ENCODE measurements at places on chromosomes 2 and 18.

DNA sequence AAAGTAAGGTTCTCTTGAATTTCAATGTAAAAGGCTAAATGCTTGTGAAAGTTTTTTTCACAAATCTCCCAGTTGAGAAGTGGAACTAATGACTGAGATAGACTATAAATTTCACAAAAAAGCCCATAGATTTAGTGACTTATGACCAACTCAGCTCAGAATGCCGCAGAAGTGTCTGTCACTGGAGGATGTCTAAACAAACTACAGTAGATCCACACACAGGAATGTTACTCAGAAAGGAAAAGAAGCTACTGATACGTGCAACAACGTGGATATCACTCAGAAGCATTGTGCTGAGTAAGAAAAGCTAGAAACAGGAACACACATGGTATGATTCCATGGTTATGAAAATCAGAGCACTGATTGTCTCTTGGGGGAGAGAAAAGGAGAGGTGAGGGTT, 151.9 kb downstream of the DOCK10 start:
- DNase-seq = peak; percentile 46

DNA sequence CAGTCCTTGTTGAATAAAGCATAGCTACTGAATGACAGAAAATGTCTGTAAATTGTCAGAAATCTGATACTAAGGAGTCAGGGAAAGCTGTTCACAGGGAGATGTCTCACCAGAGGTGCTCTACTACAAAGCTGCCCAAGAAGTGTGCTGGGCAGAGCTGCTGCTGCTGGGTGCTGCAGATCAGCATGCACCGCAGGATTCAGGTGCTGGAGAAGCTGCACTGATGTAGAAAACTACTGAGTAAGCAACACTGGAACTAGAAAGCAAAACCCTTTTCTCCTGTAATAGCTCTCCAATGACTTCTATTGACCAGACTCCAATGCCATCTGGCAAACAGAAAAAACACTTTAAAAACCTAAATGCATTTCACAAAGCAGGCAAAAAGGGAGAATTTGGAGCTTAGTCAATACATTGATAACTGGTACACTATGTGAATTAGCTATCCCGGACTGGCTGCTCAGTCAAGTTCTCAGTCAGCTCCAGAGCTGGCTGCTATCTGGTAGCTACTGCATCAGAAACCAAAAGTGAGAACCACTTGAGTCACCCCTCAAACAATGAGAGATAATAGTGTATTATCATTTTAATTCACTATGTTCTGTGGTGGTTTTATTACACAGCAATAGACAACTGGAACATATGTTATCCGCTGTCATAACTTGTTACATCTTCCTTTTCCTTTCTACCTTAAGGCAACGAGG, 493.1 kb downstream of the CPS1 start:
- no peak for DNase-seq

DNA sequence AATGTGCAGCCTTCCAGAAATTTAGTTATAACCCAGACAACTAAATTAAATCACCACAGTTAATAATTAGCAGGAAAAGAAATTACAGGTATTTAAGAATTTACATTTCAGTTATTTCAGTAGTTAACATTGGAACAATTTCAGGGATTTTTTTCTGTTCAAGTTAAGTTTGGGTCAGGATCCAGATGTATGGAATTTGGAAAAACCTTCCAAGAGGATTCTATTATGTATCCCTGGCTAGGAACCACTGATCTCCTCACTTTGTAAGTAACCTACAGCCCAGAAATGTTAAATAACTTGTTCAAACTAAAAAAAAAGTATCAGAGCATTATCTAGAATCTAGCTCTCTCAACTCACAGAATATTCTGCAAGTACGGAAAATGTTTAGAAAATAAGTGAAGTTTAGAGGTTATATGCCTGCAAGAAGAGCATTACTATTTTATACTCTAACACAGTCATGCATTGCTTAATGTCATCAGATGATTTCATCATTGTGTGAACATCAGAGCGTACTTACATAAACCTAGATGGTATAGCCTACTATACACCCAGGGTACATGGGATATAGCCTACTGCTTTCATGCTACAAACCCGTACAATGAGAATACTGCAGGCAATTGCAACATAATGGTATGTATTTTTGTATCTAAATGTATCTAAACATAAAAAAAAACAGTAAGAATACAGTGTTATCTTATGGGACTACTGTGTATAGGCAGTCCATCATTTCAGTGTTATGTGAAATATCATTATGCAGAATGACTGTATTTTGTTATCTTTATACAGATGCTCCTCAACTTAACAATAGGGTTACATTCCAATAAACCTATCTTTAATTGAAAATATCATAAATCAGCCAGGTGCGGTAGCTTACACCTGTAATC, 6.1 kb downstream of the NCKAP1 start:
- peak; percentile 42 for DNase-seq

- DNase-seq = no peak
Measured at GRCh38 chr2:55839182-55839819, 84.3 kb downstream of the EFEMP1 start.

GRCh38 chr2:172216477-172216876, 113.8 kb upstream of the DLX2 start:
- no peak for DNase-seq

DNA sequence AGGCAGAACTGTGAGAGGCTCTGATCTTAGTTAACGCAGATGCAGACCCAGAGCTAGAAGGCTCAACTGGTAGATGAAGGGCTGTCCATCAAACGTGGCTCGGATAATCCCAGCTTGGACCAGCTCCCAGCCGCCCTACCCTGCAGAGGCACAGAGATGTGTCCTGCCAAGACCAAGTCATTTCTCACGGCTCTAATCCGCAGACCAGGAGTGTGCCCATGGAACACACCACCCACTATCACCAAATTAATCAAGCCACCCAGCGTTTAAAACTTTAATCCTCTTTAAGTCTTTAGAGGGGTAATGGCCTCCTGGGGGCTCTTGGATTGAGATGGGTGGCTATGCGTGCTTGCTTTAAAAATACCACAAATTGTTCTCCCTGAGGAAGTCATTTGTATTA, 17.5 kb downstream of the LYPD1 start:
- DNase-seq = no peak

DNA sequence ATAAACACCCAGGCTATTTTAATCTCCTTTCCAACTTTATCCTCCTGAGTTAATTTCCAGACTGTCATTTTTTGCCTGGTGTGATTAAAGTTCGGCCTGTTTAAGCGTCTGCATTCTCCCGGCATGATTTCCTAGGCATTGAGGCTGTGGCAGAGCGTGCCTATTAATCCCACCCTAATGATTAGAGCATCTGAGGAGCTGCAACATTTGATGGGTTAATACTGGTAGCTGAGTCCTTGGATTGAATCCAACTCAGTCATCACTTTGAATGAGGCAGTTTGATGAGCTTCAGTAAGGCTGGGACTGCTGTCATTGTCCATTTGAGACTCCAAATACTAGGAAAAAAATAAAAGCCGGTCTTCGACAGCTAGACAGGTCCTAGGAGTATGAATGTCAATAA, 882.5 kb downstream of the SLC4A3 start:
- no peak for DNase-seq

DNA sequence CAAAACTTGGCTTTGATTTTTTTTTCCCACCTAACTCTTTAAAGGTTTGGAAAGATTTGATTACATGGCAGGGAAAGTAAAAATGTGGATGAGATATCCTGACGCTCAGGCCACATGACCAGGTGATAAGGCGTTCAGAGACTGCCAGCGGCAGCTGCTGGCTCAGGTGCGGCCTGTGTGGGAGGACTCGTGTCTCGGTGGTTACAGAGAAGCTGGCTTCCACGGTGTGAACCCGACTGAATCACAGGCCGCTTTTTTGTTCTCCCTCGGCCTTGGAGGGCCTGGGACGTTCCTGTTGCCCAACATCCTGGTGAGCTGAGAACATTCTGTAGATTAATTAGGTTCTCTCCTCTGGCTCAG, 124.2 kb upstream of the ZNF516 start:
- peak; percentile 43 for DNase-seq

DNA sequence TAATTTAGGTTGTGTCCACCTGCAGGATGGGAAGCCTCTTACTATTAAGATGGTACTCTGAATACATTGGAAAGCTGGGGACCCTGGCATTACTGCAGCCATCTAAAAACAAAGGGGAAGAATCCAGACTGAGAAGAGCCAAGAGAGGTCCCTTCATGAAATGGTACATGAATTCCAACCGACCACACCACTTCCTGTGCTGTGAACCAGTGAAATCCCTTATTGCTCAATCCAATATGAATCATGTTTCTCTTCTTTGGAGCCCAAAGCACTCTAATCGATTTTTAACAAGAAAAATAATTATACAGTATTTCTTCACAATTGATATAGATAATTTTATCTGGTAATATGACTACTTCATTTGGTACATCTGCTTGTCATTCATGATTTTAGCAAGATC, 479.7 kb upstream of the RAB6C start:
- DNase-seq = no peak

GRCh38 chr18:21496277-21496835, 104.1 kb downstream of the ESCO1 start:
- DNase-seq = no peak

DNA sequence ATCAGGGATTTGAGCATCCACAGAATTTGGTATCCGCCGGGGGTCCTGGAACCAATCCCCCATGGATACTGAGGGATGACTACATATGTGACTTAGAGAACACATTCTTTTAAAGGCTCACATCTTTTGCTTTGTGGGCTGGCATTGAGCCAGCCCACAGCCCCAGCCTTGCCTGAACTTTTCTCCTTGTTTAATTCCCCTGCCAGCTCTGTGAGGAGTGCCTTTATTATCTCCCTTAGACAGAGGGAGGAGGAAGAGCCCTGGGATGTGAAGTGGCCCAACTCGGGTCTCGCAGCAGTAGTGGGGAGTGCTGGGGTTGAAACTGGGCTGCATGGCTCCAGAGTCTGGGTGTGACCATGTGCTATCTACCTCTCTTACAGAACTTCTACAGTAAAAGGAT, 7.6 kb downstream of the TTC39C start:
- no peak for DNase-seq

GRCh38 chr2:218446547-218446946, 27.6 kb downstream of the VIL1 start:
- no peak for DNase-seq

- DNase-seq = peak; percentile 80
Measured at GRCh38 chr2:152411154-152411553, 76.2 kb downstream of the FMNL2 start.

- DNase-seq = no peak
Measured at GRCh38 chr18:31099450-31100230, 2.6 kb downstream of the DSC2 start.

DNA sequence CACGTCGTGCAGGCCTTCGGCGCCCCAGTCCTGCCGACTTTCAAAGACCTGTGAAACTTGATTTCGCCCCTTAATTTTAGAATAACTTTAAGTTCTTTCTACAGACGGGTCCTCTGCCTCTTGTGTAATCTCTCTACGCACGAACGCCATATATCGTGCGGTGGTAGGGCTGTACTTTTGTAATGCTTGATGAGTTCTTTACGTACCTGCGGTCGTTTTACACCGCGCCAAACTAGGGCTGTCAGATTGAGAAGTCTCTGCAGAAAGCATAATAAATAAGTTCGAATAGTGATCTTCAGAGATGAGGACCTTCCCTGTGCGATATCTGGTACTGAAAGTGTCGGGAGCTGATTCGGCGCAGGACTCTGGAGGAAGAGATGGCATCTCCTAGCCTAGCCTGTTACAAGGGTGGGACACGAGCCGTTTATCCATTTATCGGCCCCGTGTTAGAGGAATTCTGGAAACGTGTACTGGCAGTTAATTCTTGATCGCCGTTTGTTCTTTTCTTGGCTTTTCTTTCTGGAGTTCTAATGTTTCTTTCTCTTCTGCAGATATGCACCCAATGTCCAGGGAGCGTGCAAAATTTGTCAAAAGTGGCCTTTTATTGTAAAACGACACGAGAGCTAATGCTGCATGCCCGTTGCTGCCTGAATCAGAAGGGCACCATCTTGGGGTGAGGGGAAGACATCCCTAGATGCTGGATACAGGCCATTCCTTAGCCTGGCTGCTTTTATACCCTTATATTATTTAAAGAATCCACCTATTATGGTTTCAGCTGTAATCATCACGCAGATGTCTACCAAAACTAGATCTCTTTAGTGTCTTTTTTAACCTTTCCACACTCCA, 781 bp upstream of the SLC5A6 start:
- DNase-seq = peak; percentile 29

DNA sequence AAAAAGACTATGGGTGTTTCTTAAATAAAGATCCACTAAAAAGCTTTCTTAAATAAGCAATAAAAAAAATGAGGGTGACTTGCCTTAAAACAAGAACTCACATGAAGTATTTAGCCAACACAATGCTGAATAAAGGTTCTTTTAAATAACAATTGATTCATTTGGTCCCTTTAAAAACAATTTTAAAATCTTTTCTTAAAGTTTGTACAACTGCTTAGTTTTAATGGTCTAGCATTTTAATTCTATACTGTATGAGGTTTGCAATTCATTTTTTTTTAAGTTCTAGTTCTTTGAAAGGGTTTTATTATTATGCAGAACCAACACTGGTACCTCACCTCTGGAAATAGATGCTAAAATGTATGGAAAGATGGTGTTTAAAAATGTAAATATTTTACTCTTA, 1017.5 kb downstream of the LRP1B start:
- DNase-seq = no peak

DNA sequence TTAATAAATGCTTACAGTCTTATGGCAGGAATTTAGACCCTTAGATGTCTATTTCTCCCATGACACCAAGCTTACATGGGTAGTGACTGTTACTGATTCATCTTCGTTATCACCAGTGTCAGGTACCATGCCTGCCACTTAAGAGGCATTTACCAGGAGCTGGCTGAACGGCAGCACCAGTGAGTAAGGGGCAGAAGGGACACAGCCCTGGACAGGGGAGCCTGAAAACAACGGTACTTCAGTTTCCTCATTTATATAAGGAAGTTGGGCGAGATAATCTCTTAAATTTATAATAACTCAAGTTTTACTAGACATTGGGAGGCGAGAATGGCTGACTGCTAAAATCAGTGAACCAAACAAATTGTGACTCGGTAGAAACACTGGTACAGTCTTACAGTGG, 1.2 kb downstream of the COA5 start:
- DNase-seq = no peak

- DNase-seq = no peak
Measured at GRCh38 chr2:56589194-56589593, 405.4 kb downstream of the CCDC85A start.

Measured in inflammatory macrophage treated with lipopolysaccharide for 1 hour (primary cell).